ENCODE measurements at places on chromosomes 3 and 15.

- peak; percentile 99 for DNase-seq
These were observed at the start of gene EEF1AKMT4 for GRCh38 chr3:184249412-184250166. TSS of gene EEF1AKMT4 (plus strand) at chr3:184249672. CDS start at chr3:184249695, 23 bp downstream.

DNA sequence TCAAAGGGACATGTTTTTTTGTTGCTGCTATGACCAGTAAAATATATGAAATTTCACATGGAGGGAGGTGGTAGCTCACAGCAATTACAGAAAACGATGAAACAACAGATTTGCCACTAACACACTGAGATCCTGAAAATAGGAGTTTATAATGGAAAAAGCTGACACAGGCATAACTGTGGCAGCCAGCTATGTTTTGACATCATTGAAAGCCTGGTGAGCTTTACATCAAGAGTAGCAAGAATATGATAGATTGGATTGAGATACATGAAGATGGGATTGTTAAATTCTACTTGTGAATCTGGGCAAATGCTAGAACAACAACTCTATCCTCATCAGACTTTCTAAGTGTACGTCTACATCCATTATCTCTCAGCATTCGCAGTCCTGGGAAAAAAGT lies 760.7 kb downstream of the GRM7 start:
- no peak for DNase-seq

GRCh38 chr3:123833398-123833785 lies 50.7 kb downstream of the MYLK start:
- no peak for DNase-seq

DNA sequence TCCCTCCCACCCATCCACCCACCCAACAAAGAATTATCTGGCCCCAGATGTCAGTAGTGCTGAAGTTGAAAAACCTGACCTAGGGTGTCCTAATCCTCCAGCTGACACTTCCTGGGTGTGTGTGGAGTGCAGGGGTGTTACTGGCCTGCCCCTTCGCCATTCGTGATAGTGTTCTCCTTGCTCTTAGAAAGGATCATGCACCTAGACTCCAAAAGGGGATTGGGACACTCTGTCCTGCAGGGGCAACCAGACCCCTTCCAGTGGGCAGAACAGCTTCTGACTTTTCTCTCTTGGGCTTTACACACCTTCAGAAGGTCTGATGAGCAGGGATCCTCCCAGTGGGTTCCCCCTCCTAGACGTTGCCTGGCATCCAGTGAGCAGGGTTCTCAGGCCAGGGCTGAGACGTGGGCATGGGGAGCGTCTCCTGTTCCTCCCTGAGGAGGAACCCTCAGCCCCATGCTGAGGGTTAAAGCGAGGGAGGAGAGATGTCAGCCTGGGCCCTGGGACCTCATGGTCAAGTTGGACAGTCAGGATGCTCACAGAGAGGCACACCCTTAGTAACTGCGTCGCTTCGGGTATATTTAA lies 75.0 kb downstream of the AAGAB start:
- no peak for DNase-seq

Measured in hematopoietic multipotent progenitor cell treated with erythropoietin and hydrocortisone succinate and interleukin-3 and kit ligand, for 6 days (in vitro differentiated cells).